NCI-H526 (cell line): ENCODE measurements at places on chromosomes 12 and 14.
A peak's percentile ranks its signal among the peaks of the same experiment; 100 is the strongest.

DNA sequence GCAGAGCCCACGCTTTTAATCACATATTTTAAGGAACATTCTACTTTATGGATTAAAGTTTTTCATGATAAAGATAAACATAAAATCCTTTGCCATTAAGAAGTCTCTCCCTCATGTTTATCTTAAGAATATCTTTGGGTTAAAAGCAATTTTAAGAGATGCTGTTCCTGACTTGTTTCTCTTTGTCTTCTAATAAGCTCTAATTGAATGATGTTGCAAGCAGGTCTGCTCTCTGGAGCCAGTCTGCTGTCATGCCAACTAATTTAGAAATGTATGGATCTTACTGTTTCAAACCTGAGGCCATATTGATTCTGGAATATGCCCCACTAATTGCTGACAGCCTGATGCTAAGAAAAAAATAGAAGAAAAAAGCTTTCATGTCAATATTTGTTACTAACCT is 173.6 kb downstream of the TTC8 start:
- DNase-seq, result no peak

- DNase-seq, result no peak
These were observed 40.5 kb downstream of the ETNK1 start for GRCh38 chr12:22665476-22665875.

DNA sequence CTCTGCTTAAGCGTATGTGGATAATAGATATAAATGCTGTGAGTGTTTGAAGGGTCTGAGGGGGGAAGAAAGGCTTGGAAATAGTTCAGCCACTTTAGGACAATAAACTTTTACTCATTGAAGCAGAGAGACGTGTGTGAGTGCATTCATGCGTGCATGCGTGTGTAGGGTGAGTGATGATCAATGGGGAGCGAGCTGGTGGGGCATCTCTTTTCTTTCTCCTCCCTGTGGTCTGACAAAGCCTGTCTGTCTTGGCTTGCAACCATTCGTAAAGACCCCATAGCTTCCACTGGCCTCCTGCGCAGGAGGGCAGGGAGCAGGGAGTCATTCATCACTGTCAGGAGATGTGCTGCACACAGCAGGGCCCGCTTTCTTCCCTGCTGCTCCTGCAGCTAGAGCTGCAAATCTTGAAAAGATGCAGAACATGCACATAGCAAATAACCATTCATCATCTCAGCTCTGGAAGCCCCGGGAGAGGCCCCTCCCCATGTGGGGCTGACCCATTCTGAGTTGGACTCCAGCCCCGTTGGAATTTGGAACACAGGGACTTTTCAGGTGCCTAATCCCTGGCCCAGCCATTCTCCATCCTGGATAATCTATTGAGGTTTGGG is 223.2 kb downstream of the PPM1H start:
- DNase-seq, result no peak

DNA sequence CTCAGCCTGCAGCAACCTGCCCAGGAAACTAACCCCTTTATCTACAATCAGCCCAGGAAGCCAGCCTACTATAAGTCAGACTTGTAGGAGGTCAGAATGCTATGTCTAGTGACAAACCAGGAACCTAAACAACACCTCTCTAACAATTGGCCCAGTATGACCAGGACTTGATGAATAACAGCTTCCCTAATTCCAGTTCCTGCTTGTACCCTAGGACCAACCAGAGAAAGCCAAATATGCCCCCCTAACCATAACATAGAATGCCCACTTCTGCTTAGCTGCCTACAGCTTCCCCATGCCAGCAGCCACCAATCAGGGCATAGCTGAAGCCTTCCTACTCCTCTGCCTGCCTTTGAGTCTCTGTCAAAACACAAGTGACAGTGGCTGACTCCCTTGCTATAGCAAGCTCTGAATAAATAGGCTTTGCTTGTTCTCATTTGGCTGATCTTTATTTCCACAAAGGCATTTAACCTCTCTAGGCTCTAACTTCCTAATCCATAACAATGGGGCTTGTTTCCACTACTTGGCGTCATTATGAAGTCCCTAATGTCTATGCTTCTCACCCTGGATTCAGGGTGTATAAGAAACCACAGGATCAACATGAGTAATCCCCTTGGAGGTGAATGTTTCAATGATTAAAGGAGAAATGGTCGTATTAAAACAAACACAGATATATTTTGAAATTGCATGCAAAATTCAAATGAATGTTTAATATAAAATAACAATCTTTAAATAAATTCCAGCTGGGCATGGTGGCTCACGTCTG is 220.2 kb downstream of the ANO6 start:
- DNase-seq, result no peak

DNA sequence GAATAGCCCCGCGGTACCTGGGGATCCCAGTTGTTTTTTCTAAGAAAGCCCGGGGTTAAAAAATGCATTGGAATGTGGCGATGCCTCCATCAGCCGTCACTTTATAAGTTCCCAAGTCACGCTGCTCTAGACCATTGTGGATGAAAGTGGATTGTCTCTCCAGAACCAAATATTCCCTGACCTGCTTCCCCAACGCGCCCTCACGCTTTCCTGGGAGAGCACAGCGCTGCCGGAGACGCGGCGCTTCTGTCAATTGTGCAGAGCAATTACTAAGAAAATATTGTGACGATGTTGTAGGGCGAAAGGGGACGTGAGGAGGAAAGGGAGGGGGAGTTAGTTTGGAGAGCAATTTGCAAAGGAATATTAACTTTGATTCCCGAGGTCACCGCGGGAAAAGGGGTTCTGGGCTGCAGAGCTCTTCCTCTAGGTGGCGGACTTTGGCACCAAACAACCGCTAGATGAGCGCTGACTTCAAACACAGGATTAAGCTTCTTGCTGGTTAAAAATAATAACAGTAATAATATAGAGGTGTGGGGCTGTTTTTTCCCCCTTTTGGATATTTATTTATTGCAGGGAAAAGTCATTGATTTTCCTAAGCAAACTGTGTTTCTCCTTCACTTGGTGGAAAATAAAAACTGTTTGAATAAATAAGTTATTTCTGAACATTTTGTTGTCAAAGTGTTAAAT is 9.6 kb upstream of the FOXG1 start:
- DNase-seq, result peak; percentile 59

GRCh38 chr12:5588591-5588990 is 156.7 kb downstream of the NTF3 start:
- no peak for DNase-seq

DNA sequence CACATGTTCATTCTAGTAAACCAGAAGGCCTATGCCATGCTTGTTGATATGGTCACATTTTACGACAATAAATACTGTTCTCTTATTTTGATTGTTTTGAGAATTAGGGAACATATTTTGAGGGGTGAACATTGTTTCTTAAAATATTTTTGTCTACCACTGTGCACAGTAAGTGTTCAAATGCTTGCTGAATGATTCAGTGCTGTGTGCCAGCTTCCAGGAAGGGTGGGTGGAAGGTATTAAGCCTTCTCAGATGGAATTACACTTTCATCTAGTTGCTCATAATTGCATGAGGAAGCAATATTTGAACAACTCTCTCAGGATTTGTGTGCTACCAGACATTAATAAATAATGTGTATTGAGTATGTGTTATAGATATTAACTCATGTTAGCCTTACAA is 15.5 kb upstream of the TMX1 start:
- no peak for DNase-seq
